AML-193 (cell line): ENCODE measurements at places on chromosomes 5 and 9.

DNA sequence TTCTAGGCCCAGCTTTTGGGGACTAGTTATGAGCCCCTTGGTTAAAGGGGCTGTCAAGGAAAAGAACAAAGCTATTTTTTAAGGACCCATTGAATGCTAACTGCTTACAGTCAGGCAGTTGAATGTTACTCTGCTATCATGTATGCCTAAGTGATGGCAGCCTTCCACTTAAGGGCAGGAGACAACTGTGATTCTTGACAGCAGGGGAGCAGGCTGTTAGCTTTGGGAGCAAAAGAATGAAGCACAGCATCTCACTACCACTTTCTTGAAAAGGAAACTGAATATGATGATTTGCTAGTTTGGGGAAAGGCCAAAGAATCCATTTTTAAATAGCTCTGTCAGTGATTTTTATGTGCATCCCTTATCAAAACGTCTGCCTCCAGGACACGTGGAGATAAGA, 221.6 kb downstream of the SH3GL2 start:
- DNase-seq: no peak

GRCh38 chr5:121737120-121737519, 114.6 kb upstream of the FTMT start:
- no peak for DNase-seq

- no peak for DNase-seq
Observed at GRCh38 chr5:176653401-176654385, 6.4 kb downstream of the TSPAN17 start.

GRCh38 chr5:51433052-51433710, 49.9 kb downstream of the ISL1 start:
- DNase-seq: no peak

DNA sequence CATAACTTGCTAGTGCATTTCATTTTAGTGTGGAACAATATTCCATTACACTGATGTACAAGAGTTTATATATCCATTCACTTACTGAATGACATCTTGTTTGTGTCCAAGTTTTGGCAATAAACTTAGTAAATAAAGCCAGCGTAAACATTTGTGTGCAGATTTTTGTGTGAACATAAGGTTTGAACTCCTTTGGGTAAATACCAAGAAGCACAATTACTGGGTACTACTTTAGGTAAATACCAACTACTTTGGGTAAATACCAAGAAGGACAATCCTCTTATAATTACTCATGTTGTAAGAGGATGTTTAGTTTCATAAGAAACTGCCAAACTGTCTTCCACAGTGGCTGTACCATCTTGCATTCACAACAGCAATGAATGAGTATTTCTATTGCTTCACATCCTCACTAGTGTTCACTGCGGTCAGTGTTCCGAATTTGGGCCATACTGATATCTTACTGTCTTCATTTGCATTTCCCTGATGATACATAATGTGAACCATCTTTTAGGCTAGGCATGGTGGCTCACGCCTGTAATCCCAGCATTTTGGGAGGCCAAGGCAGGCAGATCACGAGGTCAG, 2.3 kb upstream of the SYK start:
- DNase-seq: peak; percentile 90

- no peak for DNase-seq
Observed at GRCh38 chr5:58924306-58924705, 341.4 kb downstream of the RAB3C start.

DNA sequence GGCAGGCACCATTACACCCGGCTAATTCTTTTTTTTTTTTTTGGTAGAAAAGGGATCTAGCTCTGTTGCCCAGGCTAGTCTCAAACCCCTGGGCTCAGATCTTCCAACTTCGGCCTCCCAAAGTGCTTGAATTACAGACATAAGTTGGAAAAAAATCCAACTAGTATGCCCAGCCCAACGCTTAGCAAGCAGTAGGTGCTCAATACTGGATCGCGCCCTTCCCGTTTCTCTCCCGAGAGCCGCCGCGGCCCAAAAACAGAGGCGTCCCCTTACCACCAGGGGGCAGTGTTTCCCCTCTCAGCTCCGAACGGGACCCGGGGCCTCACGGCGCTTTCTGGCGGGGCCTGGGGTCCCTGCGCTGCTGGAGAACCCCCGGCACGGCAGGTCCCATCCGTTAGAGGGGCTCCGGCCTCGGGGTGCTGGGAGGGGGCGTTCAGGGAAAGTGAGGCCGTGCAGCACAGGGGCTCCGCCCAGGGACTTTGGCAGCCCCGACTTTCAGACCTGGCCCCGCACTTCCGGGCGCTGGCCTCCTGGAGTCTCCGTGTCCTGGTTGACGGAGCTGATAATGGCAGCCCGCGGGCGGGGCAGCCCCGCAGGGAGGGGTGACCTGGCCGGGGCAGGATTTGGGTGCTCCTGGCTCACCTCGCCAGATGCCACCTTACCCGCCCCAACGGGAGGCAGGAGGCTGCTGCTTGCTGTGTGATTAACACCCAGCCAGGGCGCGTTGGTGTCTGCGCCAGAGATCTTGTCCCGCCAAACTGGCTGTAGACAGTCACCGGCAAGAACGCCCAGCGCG, 15.2 kb downstream of the PTGES start:
- DNase-seq: peak; percentile 57

GRCh38 chr9:37353791-37354190, 68.7 kb upstream of the GRHPR start:
- DNase-seq: no peak

DNA sequence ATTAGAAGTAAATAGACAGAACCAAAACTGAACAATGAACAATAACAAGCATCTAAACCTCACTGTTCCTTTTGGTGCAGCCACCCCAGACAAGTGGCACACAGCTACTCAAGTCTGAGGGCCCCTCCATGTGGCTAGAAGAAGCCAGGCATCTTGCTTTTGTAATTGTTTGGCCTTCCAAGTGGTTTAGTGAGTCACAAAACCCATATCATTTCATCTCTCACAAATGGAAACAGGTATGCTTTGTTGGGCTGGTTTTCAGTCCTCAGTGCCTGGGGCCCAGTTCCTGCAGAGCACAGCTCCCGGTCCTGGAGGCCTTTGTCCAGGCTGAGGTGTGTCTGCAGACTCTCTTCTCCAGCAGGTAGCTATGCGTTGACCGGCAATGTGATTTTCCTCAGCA, 16.7 kb downstream of the PRLR start:
- DNase-seq: no peak

- no peak for DNase-seq
Observed at GRCh38 chr5:114977979-114978573, 191.6 kb downstream of the TRIM36 start.

DNA sequence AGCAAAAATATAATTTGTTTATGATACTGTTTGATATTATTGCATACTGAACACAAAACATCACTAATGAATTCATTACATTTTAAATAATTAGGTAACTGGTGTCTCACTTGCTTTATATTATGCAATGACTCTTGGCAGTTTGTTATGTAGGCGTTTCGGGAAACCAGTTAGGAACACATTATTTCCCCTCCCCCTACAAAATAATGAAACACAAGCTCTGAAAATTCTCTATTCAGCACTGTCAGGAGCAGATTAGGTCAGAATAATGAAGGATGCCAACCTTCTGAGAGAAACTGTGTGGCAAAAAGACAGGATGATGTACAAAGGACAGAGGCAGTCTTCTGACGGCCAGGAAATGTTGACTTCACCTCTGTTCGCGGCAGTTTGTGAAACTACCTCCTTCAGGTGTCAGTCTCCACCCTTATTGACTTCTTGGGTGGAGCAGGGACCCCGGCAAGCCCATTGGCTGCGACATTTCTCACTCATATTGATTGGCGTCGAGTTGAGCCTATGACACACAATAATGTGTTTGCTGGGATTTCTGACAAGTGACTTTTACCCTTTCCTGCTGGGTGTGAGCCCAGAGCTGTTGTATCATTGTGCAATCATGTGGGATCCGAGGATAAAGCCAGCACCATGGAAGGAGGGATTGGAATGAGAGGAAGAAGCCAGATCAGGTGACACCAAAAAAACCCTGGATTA, 33.9 kb downstream of the SH3PXD2B start:
- DNase-seq: no peak
